ENCODE measurements at places on chromosomes 3 and 15.

GRCh38 chr15:41465822-41466421 lies 27.8 kb upstream of the ITPKA start:
- peak; percentile 49 for DNase-seq

GRCh38 chr15:44034334-44034733 lies 160.7 kb downstream of the FRMD5 start:
- DNase-seq = no peak

GRCh38 chr3:46096781-46097180 lies 69.5 kb upstream of the XCR1 start:
- DNase-seq = no peak

GRCh38 chr3:155285936-155286335 lies 7.5 kb downstream of the STRIT1 start:
- no peak for DNase-seq

DNA sequence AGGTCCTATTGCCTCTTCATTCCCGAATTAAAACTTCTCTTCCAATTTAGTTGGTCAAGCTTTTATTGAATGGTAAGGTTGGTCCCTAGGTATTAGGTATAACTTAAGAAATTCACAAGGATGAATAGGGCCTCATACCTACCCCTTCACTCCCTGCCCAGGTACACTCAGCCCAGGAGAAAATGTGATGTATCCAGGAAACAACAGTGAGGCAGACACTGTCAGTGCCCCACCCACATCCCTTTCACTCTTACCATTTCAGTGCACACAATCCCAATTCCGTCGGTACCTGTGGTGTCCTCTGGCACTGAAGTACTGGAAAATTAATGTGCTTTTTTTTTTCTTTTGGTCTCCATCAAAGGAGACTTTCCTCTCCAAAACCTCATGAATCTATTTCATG lies 10.5 kb upstream of the C3orf49 start:
- no peak for DNase-seq

DNA sequence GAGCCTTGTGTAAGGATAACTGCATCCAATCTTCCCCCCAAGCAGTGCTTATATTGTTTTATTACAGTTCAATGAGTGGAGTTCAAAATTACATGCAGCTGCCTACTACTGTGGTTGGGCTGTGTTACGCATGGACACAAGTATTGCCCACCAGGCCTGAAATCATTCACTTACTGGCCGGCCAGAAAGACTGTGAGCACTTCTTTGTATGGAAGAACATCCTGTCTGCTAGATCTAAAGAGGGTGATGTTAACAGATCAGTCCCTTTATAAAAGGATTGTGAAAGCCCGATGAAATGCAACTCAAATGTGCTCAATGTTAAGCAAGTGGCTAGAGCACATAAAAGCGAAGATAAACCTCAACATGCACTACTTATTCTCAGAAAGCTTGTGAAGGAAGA lies 132.5 kb downstream of the FOXP1 start:
- DNase-seq = no peak

- no peak for DNase-seq
Measured at GRCh38 chr3:172087198-172087597, 47.8 kb downstream of the FNDC3B start.

GRCh38 chr3:129310111-129311011 lies 31.7 kb downstream of the HMCES start:
- DNase-seq = no peak

DNA sequence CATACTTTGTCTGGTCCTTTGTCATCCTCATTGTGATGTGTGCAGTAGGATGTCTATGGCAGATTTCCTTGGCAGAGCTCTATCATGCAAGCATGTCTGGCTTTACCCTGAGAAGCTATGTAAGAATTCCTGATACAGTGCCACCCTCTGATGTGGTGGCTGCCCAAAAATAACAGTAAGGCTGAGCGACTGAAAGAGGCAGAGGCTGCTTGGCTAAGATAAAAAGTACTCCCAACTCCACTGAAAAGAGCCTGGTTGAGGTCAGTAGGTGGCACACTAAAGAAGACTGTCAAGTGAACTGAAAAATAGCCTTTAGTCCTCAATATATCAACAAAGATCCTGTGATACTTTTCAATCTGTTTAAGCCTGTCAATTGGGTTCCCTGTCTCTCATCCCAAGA lies 31.7 kb downstream of the BTLA start:
- no peak for DNase-seq

- peak; percentile 51 for DNase-seq
Measured at GRCh38 chr3:3665546-3665945, 133.7 kb upstream of the LRRN1 start.

DNA sequence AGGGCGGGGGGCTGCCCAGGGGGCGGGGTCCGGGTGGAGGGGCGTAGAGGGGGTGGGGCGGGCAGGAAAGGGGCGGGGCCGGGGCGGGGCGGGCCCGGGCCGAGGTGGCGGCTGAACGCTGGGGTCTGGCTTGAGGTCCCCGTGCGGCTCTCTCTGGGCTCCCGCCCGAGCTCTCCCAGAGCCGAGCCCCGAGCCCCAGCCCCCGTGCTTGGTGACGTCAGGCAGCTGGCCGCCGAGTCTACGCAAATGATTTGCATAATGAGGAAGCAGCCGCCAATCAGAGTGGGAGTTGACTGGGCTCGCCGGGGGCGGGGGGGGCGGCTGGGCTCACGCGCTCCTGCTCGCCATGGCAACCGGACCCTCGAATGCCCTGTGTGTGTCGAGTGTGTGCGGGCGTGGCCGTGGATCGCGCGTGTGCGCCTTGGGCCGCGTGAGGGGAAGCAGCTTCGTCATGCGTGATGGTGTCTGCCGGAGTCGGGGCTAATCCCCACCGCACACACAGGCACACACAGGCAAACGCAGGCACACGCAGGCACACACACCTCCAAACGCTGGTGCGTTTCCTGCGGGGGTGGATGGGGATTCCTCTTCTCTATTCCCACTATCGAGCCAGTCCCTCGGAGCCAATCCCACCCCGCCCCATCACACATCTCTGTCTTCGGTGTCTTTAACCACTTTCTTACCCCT lies at the start of gene CELF6:
CELF6 (minus strand) TSS at position 173 of the 687 bp plus-strand sequence. CDS start 283 bp downstream, outside the sequence.
- DNase-seq = peak; percentile 78

DNA sequence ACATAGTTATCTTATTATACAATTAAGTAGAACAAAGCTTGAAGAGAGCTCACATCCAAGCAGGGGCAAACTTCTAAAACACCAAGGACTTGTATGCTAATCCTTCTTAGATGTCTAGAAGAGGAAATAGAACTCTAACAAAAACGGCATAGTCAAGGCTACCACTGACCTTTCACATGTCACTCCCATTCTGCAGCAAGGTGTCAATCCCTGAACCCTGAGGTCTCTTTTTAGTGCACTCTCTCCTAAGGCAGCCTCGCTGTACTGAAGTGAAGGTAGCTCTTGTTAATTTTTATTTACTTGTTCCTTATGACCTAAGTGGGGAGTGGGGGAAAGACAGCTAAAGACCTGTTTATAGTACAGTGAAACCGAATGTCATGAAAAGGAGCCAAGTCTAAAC lies 506.5 kb downstream of the FOXP1 start:
- DNase-seq = no peak
